ENCODE measurements at places on chromosomes 5 and 9. TPM values are rescaled to one million over a fixed set of nuclear protein-coding genes. Genes with fewer than 3 reads are reported as not detected.
A peak's percentile ranks its signal among the peaks of the same experiment; 100 is the strongest.

DNA sequence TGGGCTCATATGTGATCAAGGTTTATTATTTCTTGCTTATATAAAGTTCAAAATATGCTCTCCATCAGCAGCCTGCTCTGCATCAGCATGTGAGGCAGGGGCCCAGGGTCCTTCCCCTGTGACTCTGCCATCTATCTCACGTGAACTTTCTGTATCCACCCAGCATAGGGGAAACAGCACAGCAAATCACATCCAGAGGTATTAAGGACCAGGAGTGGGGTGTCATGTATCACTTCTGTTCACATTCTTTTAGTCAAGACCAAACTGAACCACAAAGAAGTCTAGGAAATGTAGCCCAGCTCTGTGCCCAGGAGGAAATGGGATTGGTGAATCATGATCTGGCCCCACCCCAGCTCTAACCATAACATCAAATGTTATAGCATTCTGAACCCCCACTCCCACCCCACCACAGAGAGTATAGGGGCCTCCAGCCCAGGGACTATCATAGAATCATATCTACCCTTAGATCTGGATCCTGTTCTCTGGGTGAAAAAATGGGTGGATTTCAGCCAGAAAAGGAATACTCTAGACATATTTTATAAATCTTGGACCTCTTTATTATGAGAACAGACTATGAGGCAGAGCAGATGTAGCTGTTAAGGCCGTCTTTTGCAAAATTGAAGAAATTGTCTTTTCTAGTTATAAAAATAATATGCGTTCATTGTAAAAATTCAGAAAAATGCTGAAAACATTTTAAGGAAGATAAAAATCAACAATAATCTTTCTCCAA is 473.7 kb downstream of the ARHGEF28 start:
- DNase-seq: no peak

GRCh38 chr5:173554989-173555705 is 61.3 kb downstream of the BOD1 start:
- DNase-seq: no peak

GRCh38 chr9:121819428-121820231 is 168.2 kb downstream of the DAB2IP start:
- DNase-seq: peak; percentile 81

DNA sequence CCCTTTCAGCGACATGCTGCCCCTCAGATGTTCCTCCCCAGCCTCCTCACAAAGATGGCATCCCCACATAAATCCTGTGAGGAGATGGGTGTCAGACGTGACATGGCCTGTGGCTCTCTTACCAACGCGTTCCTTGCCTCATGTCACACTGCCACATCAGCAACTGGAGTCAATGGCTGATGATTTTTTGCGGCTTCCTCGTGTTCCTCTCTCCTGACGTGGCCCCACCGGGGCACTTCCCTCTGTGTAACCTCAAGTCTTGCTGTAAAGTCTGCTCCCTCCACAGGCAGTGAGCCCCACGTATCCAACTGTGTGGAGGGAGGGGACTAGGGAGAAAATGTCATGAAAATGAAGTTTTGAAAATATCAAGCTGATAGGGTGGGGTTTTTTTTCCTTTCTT is 53.2 kb upstream of the SHISAL2B start:
- DNase-seq: no peak

DNA sequence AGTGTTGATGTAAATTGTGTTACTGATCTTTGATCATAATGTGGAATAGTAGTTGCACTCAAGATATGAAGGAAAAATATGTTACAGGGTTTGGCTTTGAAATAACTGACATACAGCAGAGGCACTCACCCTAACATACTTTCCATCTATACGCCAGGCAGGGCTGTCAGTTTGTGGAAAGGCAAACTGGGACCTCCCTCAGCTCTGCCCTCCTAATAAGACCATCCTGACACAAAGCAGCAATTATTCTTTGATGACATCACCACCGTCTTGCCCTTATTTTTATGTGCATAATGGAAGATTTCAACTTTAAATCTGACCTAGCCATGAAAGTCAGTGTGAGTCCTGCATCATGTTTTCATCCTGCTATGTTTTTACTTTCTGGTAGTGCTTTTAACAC is 42.9 kb downstream of the ITGA1 start:
- DNase-seq: no peak

- no peak for DNase-seq
Observed at GRCh38 chr9:127196826-127197145, 67.8 kb upstream of the GARNL3 start.

DNA sequence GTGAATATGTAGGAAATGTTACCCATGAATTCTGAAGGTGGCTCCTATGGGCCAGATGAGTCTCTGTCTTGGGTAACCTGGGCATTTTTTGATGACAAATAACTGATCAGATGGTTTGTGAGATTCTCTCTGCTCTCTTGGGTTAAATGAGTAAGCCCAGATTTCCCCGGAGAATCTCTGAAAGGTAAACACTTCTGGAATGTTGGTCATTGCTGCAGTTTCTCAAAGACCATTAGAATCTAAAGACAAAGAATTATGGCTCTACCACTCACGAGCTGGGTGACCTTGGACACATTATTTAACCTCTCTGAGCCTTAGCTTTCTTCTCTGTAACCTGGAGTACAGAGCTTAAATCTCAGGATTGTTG is 191.2 kb downstream of the DAB2IP start:
- DNase-seq: no peak

- DNase-seq: no peak
Observed at GRCh38 chr5:120923026-120923425, 458.9 kb downstream of the PRR16 start.

DNA sequence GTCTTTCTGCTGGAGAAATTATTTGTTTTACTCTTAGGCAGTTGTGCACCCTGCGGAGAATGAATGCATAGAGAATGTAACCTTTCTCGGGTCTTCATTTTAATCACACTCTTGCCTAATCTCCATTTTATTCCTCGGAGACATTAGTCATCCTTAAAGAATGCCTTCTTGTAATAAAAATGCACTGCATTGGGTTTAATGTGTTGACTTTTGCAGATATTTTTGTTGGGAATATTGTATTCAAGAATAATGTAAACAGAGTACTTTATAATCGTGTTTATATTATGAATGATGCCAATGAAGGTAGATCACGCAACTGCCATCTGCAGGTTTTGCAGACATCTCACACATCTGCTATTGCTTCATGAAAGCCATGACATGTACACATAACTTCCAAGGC is 1093.9 kb upstream of the CDH6 start:
- no peak for DNase-seq

- DNase-seq: no peak
Observed at GRCh38 chr9:80158131-80158530, 586.4 kb downstream of the TLE4 start.

DNA sequence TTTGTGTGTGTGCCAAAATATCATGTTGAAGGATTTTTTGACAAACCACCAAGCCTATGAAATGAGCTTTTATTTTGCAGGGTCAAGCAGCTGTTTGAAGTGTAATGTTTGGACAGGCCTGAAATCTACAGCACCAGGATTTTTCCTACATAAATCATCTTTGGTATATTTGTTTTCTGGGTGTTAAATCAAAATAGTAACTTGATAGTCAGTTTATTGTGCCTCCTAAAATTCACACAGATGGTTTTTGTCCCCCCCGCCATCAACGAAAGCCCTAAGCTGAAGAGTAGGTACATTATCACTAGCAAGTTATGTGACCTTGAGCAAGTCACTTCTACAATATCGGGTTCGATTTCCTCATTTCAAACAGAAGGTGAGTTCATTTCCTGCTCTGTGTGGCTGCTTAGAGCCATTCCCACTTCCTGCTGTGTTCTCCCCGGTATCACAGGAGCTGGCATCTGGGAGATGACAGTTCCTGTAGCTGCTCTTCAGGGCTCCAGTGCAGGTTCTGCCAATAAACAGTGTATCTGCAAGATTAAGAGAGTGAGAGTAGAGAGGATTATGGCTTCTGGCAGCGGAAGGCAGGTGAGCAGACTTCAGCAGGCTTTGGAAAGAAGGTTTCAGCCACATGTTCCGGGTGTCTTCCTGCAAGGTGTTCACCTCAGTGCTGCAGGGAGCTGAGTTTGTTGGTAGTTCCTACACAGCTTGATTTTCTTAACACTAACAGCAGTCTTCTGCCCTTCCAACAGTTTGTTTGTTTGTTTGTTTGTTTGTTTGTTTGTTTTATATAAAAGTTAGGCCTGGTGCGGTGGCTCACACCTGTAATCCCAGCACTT is 48.4 kb upstream of the GNE start:
- DNase-seq: no peak

- no peak for DNase-seq
Observed at GRCh38 chr9:7008411-7008810, 250.6 kb downstream of the KDM4C start.

DNA sequence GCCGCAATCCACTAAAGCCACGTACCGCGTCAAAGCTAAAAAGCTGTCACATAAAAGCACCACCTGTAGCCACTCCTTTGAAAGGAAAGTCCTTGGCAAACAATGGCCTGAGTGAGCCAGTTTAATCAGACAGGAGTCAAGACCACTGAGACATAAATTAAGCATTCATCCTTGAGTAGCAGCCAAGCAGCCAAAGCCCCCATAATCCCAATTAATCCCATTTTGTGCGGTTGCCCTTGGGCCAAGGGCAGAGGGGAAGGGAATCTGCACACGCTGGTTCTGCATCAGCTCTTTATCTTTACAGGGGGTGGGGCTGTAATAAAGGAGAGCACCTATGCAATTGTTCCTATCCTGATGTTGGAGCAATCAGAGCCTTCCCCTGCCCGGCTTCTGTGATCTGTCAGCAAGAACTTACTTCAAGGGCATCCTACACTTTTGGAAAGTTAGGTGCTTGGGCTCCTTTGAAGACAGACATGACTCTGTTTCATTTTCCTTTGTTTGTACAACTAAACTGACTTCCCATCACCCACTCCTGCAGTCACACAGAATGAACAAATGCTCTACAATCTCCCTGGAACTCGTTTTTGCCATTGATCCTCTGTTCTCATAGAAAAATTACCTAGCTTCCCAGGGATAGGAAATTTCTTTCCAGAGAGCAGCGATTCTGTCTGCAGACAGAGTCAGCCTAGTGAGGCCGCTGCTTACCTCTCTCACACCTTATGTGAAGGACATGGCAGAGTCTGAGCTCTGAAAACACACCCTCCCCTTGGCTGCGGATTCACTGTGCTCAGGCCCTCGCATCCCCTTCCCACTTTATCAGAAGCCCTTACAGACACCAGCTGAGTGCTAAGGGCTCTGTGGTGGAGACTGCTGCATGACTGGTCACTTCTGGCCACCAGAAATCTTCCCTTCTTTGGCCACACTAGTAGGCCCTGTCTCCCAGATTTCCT is 116.2 kb upstream of the TBCA start:
- DNase-seq: no peak

DNA sequence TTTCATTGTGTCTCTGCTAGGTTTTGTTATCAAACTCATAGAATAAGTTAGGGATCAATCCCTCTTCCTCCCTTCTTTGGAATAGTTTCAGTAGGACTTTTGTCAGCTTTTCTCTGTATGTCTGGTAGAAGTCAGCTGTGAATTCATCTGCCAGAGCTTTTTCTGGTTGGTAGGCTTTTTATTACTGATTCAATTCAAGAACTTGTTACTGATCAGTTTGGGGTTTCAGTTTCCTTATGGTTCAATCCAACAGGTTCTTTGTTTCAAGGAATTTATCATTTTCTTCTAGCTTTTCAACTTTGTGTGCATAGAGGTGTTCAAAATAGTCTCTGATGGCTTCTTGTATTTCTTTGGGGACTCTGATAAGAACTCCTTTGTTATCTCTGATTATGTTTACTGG is 221.7 kb downstream of the FGF10 start:
- no peak for DNase-seq

DNA sequence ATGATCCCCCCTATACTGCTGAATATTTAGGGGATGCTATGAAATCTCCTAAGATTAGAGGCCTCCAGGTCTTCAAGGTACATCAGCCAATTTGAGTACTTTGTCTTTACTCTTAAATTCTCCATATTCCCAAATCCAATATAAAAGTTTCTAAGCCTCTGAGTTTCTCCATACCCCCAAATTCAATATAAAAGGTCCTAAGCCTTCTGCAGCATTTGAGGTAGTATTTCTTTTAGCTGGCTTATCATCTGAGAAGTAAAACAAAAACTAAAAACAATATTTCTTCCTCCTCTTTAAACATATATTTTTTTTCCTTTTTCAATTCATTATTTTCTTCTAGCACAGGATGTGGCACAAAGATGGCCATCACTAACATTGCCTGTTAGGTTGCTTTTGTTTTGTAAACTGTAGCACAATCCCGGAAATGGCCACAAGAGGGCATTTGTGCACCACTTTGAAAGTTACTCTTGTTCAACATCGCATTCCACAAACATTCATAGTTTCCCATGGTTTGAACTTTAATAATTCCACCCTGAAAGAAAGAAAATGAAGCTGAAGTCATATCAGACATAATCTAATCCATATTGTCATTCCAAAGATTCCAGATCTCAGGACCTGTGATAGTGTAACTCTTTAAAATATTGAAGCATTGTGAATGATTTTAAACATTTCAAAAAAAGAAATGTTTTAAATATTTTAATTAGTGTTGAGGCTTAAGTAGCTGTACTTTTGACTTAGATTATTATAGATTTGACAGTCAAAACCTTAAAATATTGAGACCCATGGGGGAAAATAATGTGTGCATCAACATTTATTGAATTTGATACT is 21.0 kb upstream of the SCGB3A2 start:
- DNase-seq: peak; percentile 63

GRCh38 chr5:61993295-61993927 is 312.6 kb upstream of the KIF2A start:
- DNase-seq: no peak

GRCh38 chr5:69415584-69415958 is 655 bp downstream of the MARVELD2 start:
- peak; percentile 43 for DNase-seq

GRCh38 chr5:146188358-146188757 is 5.9 kb upstream of the LARS1 start:
- DNase-seq: no peak

- DNase-seq: no peak
Observed at GRCh38 chr5:88734191-88734640, 148.8 kb downstream of the MEF2C start.

GRCh38 chr9:126523611-126524111 is 90.1 kb upstream of the LMX1B start:
- DNase-seq: no peak

- no peak for DNase-seq
Observed at GRCh38 chr5:180589771-180590542, 1.3 kb downstream of the SCGB3A1 start.

DNA sequence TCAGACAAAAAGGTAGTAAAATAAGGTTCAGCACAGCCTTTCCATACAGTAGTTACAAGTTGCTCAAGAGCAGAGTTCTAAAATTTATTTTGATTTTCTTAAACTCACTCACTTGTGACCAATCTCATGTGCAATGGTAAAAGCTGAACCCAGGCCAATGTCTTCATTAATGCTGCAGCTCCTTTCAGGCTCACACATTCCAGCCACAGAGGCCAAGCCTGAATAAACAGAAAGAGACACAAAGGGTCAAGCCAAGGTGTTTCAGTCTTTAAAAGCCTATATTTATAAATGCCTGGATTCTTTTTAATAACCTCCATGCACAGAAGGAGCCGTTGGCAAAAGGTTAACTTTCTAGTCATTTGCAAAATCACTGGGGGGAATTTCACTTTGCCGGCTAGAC is 152.5 kb downstream of the ADAMTS6 start:
- DNase-seq: no peak

- no peak for DNase-seq
Observed at GRCh38 chr9:126490871-126491567, 122.7 kb upstream of the LMX1B start.

GRCh38 chr9:10026443-10026984 is 586.3 kb downstream of the PTPRD start:
- no peak for DNase-seq

Gene FIBCD1
- total RNA-seq: 6.2 TPM

Gene FAM151B
- total RNA-seq: 0.72 TPM

Gene RELL2
- 11.1 TPM for total RNA-seq

Gene ANGPTL2
- 4.8 TPM for total RNA-seq

Measured in H9 (cell line).